ENCODE measurements at places on chromosomes 3 and 15. TPM values are rescaled to one million over a fixed set of nuclear protein-coding genes. Genes with fewer than 3 reads are reported as not detected.

Gene KIF7
- polyA plus RNA-seq, result 15.4 TPM

DNA sequence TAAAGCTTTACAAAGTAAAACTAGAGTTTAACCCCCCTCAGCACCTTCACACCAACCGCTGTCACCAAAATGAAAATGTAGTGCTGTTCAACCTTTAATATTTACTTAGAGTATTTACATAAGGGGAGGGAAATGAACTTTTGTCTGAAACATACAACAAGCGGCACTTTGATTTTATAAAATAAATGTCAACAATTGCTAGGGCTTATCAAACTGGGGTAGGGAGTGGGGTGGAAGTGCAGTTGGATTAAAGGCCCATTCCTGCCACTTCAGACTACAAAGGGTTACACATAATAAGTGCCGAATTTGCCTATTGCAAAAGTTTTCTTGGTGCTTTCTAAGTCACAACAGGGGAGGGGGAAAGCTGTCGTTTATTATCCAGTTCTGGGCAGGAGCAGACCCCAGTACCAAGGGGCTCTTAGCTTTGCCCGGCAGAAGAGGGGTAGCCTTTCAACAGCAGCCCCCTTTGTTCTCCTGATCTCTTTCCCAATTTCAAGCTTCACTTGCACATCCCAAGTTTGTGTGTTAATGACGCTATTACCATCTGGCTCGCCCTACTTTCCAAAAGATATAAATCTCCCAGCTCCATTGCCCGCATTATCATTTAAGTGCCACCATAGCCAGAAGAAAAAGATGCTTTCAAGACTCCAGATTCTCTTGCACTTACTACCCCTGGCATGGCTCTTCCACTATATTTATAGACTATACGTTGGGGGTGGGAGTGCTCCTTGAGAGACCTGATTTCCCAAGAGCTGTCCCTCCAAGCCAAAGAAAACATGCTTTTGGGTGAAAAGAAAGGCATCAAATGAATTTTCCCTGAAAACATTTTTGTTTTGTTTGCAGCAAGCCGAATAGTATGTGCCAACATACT, 17.0 kb downstream of the SOX2 start:
- no peak for DNase-seq

DNA sequence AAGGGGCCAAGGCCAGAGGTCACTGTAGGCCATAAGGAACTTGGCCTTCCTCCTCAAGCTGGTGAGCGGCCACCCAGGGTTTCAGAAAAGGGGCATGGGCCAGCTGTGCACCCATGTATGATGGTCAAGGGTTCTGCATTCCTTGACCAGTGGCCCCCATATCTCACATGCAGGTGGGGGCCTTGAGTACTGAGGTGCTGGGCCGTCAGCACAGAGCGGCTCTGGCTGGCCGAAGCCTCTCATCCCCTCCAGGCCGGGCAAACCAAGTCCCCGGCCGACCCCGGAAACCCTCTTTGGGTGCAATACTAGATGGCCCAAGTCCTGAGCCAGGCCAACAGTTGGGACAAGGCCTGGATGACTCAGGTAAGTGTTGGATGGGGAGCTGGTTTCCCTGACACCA, 9.5 kb downstream of the ALG3 start:
- DNase-seq, result no peak

DNA sequence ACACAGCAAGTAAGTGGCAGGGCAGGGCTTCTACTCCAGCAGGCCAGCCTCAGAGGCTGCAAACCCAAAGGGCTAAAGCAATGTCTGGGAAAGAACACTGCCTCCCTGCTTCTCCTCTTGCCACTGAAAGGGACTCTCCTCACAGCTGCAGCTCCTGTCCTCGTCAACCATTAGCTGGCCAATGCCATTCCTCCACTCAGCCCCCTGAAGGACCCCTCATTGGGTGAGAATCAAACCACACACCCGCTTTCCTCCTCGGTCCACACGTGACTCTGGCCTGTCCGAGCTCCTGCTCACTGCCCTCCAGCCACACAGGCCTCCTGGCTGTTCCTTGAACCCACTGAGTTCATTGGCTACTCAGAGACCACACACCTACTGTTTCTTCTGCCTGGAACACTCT, 253.7 kb upstream of the TLE3 start:
- no peak for DNase-seq

Gene APOD
- polyA plus RNA-seq, result 5.2 TPM

- DNase-seq, result no peak
These were observed 141.2 kb downstream of the HCN4 start for GRCh38 chr15:73227433-73228056.

Gene TTLL13
- 0.57 TPM for polyA plus RNA-seq

DNA sequence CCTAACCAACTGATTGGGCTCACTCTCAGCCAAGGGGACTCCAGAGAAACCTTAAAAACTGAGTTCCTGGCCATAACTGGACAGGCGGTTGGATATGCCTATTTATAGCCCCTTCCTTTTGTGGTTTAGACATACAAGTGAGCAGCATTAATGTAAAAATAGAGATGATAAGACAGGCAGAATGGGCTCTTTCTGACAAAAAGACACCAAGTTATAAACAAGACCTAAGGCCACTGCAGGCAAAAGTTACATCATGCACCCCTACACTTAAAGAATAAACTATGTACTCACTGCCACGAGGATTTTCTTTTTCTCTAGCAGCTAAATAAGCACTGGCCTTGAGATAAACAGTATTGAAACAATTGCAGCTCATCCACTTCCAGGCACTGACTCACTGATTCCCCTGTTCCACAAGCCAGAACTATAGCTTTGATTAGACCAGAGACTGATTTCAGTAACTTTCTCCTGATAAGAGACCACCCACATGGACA, 30.1 kb downstream of the SUCNR1 start:
- no peak for DNase-seq

GRCh38 chr3:38644662-38645053, 4.8 kb downstream of the SCN5A start:
- no peak for DNase-seq

Gene NMD3
- 62.8 TPM for polyA plus RNA-seq

Gene GHSR
- not detected for polyA plus RNA-seq

DNA sequence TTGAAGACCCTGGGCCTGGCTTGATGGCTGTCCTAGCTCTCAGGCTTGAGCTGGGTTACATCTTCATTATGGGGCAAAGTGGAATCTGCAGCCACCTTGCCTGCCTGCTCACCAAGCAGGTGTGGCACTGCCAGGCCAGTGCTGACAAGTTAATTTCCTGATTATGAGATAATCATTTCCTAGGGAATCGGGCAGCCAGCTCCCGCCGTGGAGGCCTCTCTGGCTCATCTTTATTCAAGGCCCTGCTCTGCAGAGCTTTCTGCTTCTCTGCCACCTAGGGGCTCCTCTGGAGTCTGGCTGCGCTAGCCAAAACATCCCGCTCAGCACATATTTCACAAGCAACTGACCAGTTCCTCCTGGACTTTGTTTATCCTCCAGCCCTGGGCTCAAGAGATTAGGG, 9.9 kb downstream of the LOXL1 start:
- DNase-seq, result no peak

DNA sequence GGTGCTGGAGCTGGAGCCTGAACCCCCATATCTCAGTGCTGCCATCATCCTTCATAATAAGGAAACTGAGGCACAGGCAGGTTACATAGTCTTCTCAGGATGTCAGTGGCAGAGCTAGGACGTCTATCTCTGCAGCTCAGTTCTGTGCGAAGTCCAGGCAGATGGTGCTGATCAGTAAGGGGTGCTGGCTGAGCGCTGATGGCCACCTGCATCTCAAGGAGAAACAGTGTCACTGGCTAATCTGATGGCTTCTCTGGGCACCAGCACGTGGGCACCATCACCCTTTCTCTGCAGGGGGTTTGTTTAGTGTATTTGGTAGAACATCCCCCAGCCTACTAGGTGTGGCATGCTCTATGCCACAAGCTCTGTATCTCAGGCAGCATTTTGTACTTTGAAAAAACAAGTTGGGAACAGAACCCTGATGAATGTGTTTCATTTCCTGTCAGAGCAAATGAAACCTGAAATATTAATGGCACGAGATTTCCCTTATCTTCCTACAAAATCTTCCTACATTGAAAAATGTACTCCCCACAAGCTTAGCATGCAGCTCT, 35.1 kb downstream of the APBA2 start:
- DNase-seq, result no peak

GRCh38 chr3:65777050-65777449, 261.7 kb downstream of the MAGI1 start:
- no peak for DNase-seq

DNA sequence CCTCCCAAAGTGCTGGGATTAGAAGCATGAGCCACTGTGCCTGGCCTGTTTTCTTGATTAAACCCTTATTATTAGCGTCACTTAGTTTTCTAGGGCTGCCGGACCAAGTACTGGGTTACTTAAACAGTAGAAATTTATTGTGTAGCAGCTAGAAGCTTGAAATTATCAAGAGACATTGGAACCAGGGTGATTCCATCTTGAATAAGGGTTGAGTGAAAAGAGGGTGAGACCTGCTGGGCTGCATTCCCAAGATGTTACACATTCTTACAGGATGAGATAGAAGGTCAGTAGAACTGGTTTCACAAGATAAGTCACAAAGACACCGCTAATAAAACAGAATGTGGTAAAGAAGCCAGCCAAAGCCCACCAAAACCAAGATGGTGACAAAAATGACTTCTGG, 18.6 kb upstream of the FSTL1 start:
- DNase-seq, result no peak

Gene ALG1L2
- 2.6 TPM for polyA plus RNA-seq

Gene ZPLD1
- 0.59 TPM for polyA plus RNA-seq

- no peak for DNase-seq
These were observed 30.8 kb downstream of the HDC start for GRCh38 chr15:50234764-50235163.

Gene CLRN1
- not detected for polyA plus RNA-seq

Gene SENP8
- 7.6 TPM for polyA plus RNA-seq

DNA sequence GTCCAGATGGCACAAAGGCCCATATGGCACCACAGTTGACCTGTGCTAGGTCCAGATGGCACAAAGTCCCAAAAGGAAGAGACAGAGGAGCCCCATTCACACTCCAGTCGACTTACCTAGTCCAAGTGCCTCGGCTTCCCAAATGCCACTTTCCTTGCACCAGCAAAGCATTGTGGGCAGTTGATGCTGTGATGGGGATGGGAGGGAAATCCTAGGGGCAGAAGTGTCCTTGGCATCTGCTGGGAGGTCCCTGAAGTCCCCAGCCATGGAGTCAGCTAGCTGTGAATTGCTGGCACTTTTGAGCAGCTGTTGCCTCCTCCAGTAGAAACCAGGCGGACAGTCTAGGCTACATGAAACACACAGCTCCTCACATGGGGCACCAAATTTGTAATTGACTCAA, 60.3 kb upstream of the SIAH2 start:
- no peak for DNase-seq

Gene GPR15
- not detected for polyA plus RNA-seq

GRCh38 chr3:177005718-177006405, 191.4 kb downstream of the TBL1XR1 start:
- DNase-seq, result no peak

- DNase-seq, result no peak
These were observed 112.4 kb upstream of the TLE3 start for GRCh38 chr15:70210076-70210475.

GRCh38 chr3:142218703-142219102, 6.7 kb downstream of the GK5 start:
- DNase-seq, result no peak

Gene SEMA6D
- polyA plus RNA-seq, result 48.8 TPM

- no peak for DNase-seq
These were observed 49.8 kb upstream of the SSR3 start for GRCh38 chr3:156604642-156605144.

Gene TBC1D23
- 34.0 TPM for polyA plus RNA-seq

GRCh38 chr3:137194301-137194700, 236.5 kb downstream of the IL20RB start:
- DNase-seq, result no peak

DNA sequence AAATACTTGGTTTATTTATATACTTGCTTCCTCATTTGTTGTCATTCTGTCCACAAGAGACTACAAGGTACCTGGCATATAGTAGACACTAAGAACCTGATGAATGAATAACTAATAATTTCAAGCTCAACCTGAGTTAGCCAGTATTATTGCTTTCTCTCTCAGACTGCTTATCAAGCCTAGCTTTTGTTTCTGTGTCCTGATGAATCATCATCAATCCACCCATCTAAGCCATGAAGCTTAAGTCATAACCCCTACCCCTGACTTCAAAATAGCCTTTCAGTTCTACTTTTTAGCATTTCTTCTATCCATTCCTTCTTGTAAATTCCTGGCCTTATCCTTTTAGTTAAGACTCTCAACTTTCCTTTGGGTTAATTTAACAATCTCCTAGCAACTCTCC, 420.8 kb downstream of the EPHA6 start:
- no peak for DNase-seq

DNA sequence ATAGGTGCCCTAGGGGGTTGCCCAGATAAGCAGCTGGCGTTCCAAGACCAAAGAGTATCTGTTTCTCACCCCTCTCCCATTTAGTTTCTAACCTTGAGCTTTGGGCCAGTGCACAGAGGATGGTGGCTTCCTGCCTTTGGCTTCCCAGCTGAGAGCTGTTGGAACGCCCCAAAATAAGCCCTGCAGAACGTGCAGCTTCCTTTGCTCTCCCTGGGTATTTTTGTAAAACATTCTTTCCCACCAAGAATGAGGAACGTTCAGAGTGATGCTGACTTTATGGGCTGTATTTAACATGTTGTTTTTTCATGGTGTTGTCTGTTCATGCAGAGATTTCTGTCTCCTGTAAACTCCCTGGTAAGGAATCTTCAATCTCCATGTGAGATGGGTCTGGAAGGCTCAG, 63.8 kb downstream of the LPP start:
- no peak for DNase-seq

- DNase-seq, result no peak
These were observed 23.2 kb downstream of the SPTBN5 start for GRCh38 chr15:41870689-41871081.

GRCh38 chr15:87569581-87569980, 687.0 kb downstream of the NTRK3 start:
- no peak for DNase-seq

DNA sequence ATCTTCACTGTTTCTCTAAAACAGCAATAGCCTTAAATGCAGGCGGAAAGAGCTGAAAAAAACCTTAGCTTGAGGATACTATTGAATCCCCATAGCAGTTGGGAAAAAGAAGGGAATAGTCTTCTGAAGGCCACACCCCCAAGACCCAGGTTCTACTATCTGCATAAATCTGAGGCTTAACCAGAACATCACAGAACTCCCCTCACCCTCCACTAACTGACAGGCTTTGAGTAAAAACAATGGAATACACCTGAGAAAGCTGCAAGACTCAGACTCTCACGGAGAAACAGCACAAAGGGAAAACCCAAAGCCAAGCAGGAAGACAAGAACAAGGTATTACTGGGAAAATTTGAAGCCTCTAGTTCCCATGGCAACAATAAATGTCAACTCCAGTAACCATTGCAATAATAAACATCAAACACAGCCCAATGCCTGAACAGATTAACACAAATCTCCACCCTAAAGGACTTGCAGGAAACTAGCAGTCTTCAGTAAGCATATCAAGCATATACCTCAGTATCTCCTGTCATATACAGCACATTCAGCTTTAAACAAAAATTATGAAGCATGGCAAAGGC, 56.4 kb downstream of the TMCC1 start:
- no peak for DNase-seq

All from left renal cortex interstitium (tissue), 4 donors.